ENCODE measurements at places on chromosomes 5 and 9.

DNA sequence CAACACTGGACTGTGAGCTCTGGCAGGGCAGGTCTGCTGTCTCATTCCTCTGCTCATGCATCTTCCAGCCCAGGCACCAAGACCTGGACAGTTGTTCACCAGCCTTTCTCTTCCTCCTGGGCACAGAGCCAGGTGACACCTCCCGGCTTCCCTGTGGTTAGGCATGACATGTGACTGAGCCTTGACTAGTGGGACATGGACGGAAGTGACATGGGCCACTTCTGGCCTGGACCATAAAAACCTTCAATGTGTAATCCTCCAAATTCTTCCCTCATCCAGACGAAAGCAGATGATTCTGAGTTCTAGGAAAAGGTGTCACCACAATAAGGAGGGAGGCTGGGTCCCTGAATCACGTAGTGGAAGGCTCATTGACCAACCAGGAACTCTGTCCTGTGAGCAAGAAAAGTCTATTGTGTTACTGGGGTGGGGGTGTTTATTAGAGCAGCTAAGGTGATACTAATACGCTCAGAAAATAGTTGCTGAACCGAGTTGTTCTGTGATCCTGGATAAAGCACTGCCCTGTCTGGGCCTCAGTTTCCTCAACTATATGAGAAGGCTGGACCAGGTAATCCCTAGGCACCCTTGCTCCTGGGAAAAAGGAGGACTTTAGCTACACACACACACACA is 26.6 kb upstream of the CRB2 start:
- peak; percentile 89 for DNase-seq

DNA sequence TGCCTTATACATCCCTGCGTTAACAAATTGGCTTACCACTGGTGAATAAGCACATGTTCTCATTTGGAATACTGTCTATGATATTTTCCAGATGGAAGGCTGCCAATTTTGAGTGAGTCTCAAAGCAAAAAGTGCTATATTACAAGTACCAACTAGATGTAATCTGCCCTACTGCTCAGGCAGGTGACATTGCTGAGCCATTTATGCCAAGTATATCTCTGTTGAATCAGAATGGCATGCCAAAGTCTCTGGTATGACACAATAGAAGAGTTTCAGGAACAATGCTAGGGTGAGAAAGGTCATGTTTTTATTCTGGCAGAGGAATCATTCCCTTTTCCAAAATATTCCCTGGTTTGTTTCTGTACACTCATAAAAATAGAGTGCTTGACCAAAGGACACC is 356.5 kb downstream of the CDH9 start:
- DNase-seq, result no peak

GRCh38 chr9:127075624-127076372 is 46.6 kb downstream of the ANGPTL2 start:
- no peak for DNase-seq

DNA sequence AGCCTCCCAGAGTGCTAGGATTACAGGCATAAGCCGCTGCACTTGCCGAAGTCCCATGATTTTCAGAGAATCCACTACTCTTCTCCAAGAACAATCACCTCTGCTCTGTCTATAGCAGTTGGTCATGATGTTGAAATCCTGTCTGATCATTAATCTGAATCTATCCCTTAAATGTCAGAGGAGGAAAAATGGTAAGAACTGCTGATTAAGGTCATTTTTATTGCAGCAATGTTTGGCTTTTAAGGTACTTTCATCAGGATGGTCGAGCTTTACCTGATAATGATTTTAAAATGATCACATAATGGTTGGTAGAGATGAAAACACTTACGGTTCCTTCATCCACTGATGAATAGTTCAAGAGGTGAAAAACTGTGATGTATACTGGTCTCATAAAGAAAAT is 968.6 kb downstream of the TLE4 start:
- no peak for DNase-seq

DNA sequence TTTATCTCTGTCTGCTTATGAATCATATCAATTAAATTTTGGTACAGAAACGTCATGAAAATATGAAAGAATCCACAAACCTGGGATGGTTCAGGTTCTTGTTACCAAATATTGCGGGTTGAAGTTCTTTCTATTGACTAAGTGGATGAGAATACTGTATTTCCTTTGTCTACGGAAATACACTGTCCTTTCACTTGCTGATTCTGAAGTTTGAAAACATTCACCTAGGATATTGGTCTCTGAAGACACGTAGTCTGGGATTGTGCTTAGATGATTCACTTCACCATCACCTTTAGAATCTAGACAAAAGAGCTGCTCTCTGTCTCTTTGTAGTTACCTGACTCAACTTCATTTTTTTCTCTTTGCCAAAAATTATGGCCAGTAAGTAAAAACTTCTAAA is 222.4 kb downstream of the FBN2 start:
- no peak for DNase-seq

GRCh38 chr9:36091026-36091953 is 45.2 kb upstream of the GLIPR2 start:
- no peak for DNase-seq

DNA sequence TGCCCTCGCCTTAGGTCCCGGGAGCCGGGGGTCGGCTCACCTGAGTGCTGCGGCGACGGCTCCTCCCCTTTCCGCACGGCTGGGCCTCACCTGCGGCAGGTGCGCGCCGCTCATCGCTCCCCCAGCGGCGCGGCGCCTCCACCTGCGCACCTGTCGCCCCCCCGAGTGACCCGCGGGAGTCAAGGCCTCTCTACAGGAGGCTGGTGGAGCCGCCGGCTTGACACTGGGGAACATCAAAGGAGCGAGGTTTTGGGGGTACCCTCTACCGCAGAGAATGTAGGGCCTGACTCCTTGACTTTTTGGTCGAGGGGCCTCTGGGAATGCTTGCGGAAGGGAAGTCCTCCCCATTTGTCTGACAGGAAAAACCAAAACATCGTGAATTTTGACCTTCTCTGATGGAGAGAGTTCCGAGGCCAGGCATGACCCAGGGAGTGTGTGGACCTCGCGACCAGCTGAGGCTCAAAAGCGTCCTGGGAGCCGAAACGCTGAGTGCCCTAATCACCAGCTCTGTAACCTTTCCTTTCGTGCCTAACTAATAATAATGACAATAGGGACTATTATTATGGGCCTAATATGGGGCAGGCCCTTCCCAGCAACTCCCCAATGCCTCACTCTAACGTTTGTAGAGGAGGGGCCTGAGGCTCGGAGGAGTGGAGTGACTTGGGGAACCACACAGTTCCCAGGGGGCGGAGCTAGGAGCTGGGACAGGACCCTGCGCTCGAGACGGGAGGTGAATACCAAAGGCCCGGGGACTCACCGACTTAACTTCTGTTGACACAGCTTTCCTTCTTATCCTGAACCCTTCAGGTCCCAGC is 714 bp upstream of the IER5L start:
- DNase-seq, result no peak

GRCh38 chr5:171340042-171340441 is 31.0 kb downstream of the TLX3 start:
- DNase-seq, result no peak

DNA sequence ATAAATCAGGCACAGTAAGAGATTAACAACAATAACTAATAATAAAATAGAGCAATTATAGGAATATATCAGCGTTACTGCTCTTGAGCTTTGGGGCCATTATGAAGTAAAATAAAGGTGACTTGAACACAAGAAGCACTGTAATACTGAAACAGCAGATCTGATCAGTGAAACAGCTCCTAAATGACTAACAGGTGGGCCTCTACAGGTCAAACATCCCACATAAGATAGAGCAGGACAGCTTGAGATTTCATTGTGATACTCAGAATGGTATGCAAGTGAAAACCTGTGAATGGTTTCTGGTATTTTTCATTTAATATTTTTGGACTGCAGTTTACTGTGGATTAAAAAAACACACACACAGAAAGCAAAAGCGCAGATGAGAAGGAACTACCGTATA is 24.0 kb upstream of the MAP3K1 start:
- DNase-seq, result no peak

- peak; percentile 62 for DNase-seq
Measured at GRCh38 chr9:105157171-105157583, 87.3 kb upstream of the SLC44A1 start.

GRCh38 chr9:33042473-33042872 is 17.4 kb downstream of the DNAJA1 start:
- DNase-seq, result no peak

DNA sequence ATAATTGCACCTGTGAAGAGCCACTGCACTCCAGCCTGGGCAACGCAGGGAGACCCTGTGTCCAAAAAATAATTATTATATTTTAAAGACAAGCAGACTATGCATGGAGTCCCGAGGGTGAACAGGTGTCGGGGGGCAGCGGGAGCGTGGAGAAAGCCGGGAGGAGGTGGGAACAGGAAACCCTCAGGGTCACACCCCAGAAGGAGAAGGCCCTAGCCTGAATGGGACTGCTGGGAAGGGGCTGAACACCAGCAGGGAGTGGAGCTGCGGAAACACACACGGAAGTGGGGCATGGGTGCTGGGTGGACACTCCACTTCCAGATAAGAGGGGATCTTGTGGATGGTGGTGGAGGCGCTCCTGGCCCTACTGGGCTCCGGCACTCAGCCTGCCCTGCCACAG is 12.8 kb downstream of the SURF6 start:
- DNase-seq, result no peak

DNA sequence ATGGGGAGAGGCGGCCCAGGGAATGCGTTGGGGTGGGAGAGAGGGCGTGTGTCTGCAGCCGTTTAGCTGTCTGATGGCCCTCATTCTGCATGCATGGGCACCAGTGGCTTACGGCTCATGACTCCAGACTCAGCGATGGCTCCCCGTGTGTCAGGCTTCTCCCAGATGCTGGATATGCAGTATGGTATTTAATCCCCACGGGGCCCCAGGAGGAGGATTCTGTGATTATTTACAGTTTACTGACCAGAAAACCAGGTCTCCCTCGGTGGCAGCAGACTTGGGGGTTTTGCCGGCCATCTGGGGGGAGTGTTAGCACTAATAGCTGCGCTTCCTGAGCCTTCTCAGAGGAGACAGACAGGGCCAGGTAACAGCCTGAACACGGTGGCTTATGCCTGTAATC is 4.3 kb downstream of the PRDM12 start:
- DNase-seq, result no peak

DNA sequence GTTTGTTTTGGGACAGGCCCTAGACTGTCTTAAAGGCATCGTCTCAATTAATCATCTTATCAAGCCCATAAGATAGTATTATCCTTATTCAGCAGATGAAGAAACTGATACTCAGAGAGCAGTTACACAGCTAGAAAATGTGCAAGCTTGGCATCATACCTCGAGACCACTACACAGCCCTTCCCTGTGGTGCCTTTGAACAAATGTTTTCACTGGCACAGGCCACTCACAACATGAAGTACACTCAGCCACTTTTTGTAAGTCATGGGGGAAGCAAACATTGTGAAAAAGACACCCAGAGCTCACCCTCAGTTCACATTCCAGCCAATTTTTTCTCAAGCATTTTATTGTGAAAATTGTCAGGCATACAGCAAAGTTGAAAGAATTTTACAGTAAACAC is 122.5 kb downstream of the WDR41 start:
- DNase-seq, result no peak

GRCh38 chr5:58066557-58066956 is 393.3 kb downstream of the PLK2 start:
- DNase-seq, result no peak

- no peak for DNase-seq
Measured at GRCh38 chr9:131951905-131952304, 127.8 kb downstream of the MED27 start.

DNA sequence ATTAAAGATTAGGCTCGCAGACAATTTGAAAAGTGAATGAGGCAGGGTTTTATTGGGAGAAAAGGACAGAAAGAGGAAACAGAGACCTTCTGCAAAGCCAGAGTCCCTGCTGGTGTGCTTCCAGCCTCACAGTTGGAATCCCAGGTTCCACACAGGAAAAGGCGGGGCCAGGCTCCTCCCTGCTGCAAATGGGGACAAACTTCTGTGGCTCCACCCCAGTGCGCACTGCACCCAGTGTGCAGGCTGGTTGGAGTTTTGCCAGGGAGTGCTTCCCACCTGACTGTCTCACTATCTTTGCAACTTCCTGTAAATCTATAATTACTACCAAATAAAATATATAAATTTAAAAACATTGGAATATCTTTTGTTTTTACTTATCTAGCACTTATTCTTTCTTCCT is 386.0 kb upstream of the GRIN3A start:
- no peak for DNase-seq

DNA sequence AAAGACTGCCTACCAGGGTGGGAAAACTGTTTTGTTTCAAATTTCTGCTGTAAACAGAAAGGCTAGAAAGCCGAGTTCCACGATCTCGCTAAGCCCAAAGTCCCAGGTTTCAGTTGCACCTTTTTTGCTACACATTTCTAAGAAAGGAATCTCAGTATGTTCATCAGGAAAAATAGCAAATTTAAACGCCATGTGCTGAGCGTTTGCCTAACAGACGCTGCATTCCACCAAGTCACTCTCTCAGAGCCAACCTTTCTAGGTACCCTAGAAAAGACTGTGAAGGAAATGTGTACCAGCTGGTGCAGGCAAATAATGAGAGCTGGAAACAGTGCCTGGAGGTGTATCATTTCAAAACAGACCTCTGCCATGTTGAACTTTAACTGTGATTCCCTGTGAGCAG is 71.8 kb downstream of the FRMD3 start:
- DNase-seq, result no peak

- peak; percentile 28 for DNase-seq
Measured at GRCh38 chr5:548256-548655, 24.0 kb upstream of the SLC9A3 start.

DNA sequence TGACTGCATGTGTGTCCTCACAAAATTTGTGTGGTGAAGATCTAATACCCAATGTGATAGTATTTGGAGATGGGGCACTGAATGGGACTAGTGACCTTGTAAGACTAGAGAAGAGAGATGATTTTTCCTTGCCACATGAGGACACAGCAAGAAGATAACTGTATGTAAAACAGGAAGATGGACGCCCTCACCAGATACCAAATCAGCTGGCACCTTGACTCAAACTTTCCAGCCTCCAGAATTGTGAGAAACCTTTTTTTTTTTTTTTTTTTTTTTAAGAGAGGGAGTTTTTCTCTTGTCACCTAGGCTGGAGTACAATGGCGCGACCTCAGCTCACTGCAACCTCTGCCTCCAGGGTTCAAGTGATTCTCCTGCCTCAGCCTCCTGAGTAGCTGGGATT is 40.3 kb downstream of the UBTD2 start:
- no peak for DNase-seq

- no peak for DNase-seq
Measured at GRCh38 chr9:101618698-101619097, 23.9 kb upstream of the PPP3R2 start.

DNA sequence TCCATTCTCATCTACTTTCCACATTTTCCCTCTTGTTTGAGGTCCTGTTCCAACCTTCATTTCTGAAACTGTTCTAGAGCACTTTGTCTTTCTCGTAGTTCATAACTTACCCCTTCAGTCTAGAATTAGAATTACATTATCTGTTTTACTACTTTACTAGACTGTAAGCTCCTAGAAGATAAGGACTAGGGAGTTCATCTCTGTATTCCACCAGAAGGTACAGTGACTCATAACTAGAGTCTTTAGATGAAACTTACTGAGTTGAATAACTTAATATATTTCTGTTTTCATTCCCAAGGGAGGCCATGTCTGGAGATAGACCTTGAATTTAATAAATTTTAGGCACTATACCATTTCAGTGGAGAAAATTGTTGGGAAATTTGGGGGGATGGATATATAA is 38.7 kb downstream of the G3BP1 start:
- DNase-seq, result no peak
